ENCODE measurements at places on chromosomes 11 and 22.

GRCh38 chr11:72718101-72718501 lies 34.1 kb downstream of the ARAP1 start:
- DNase-seq: no peak

DNA sequence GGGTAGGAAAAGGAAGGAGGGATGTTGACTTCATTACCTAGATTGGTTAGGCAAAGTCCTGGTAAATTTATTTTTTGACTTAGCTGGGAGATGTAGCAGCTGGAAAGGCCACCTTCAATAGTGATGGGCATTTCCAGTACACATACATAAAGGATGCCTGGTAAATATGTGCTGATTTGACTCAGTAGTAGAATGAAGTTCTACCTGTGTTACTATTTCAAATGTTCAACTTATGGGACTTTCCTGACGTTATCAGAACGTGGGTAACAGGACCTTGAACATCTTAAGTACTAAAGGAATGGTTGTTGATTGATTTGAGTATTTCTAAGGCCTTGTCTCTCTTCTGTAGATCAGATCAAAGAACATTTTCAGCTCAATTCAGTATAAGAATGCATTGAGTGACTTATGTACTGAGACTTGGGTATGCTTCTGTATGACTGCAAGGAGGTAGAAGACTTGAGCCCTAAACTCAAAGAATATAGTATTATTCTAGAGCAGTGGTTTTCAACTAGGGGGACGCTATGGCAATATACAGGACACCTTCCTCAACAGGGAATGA lies 27.1 kb downstream of the RNF121 start:
- DNase-seq: no peak

GRCh38 chr11:26676641-26677040 lies 45.2 kb downstream of the SLC5A12 start:
- DNase-seq: no peak

DNA sequence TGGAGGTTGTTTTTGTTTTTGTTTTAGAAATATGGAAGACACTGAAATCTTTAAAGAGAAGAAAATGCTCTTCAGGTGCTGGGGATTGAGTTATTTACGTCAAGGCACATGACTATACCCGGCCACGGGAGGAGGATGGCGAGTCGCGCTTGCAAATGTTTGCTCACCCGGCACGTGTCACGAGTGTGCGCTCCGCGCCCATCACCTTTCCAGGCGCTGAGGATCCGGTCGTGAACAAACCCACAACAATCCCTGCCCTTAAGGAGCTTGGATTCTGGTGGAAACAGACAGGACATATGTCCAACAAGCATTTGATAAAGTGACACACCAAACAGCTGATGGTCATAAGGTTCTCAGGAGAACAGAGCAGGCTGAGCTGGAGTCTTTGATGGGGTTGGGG lies 715.5 kb downstream of the BRD1 start:
- DNase-seq: no peak

GRCh38 chr22:37894939-37895670 lies 11.0 kb upstream of the MICALL1 start:
- DNase-seq: no peak

Data from omental fat pad (tissue), 4 donors.